ENCODE measurements at places on chromosomes 2 and 18. TPM values are rescaled to one million over a fixed set of nuclear protein-coding genes. Genes with fewer than 3 reads are reported as not detected.

EMILIN2 gene
- 12.7 TPM for total RNA-seq

CDCA7 gene
- 48.9 TPM for total RNA-seq

SCG2 gene
- 0.82 TPM for total RNA-seq

SRD5A2 gene
- total RNA-seq = not detected

NABP1 gene
- 10.7 TPM for total RNA-seq

ADAM23 gene
- total RNA-seq = 9.6 TPM

TUBB8B gene
- not detected for total RNA-seq

STON1 gene
- 0.38 TPM for total RNA-seq

REG1B gene
- total RNA-seq = not detected

SPEG gene
- 5.4 TPM for total RNA-seq

PGAP1 gene
- 3.2 TPM for total RNA-seq

MAP2 gene
- total RNA-seq = 0.86 TPM

NEU4 gene
- total RNA-seq = 0.08 TPM

ZNF521 gene
- total RNA-seq = not detected

LYPD6B gene
- not detected for total RNA-seq

TBR1 gene
- 0.03 TPM for total RNA-seq
